ENCODE measurements at places on chromosomes 6 and 20.
A peak's percentile ranks its signal among the peaks of the same experiment; 100 is the strongest.

- no peak for DNase-seq
Observed at GRCh38 chr20:24799971-24800580, 149.0 kb upstream of the CST7 start.

DNA sequence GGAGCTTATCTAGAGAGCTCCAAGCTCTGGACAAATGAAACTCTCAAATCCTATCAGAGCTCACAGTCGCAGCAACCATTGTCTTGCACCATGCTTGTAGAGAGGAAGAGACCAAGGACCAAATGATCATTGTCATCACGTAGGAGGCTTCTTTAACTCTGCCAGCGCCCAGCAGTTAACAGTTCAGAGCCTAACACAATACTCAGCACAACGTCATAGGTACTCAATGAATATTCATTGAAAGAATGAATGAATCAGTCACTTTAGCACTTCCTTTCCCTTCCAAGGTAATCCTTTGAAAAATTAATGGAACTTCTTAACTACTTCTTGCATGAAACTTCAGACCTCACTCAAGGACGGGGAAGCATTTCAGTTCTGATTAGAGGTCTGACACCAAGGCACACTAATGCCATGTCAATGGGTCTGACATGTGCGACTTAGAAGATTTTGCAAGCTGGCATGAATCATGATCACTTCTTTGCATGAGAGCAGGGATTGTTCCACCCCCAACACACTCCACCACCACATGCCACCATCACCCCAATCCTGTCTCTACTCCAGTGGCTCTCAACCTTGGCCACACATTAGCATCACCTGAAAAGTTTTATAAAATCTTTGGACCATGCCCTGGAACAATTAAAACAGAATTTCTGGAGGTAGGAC, 45.1 kb downstream of the KHDC1L start:
- DNase-seq, result no peak

- DNase-seq, result no peak
Observed at GRCh38 chr20:41392871-41393704, 26.5 kb upstream of the EMILIN3 start.

DNA sequence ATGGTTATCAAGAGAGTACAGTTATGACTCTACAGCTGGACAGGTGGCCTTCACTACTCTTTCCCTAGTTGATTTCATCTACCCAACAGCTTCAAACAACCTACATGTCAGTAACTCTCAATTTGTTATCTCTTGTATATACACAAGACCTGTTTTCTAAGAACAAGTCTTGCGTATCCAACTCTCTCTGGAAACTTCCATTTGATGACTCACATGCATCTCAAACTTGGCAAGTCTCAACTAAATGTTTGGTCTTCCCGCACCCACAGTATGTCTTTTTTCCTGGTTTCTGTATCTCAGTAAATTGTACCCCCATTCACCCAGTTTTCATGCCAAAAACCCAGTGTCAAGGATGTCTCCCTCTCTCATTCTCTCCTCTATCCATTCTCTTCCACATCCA, 97.7 kb downstream of the BTBD9 start:
- no peak for DNase-seq

GRCh38 chr6:22152841-22153240, 144.0 kb downstream of the PRL start:
- DNase-seq, result no peak

- DNase-seq, result no peak
Observed at GRCh38 chr20:4087923-4088322, 72.6 kb upstream of the RNF24 start.

GRCh38 chr20:25592135-25592852, 7.0 kb upstream of the NINL start:
- DNase-seq, result no peak

DNA sequence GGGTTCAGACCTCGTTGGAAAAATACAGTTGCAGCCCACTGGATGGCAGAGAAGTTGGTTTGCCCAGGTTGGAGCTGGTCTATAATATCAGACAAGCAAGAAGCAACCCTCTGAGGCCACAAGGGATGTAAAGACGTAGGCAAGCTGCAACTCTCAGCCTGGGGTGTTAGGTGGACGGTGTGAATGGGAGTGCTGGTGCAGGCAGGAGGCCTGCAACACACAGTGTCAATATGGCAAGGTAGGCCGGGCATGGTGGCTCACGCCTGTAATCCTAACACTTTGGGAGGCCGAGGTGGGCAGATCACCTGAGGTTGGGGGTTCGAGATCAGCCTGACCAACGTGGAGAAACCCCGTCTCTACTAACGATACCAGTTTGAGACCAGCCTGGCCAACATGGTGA, 10.5 kb downstream of the VPS16 start:
- no peak for DNase-seq

DNA sequence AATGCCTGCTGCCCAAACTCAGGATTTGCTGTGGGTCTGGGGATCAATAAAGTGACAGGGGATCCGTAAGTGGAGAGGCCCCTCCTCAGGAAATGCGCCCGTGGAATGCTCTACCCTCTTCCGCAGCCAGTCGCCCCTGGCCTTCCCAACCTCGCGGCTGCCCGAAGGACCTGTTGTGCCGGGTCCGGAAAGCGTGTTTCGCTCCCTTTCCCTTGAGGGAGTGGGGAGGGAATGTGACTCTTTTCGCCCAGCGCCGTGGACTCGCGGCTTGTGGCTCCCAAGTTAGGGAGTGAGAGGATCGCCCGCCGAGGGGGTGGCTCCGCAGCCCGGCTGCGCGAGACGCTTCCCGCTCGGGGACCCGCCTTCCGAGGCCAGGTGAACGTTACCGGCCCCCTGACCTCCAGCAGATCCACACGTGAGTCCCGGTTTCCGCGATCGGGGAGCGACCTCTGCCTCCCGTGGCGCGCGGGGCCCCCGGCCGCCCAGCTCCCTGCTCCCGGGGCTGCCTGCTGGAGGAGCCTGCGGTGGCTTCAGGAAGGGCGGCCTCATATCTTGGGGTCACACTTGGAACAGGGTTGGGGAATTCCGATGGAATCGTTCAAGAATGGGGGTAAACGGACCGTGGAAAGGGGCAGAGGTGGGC, 666 bp downstream of the TPD52L1 start:
- no peak for DNase-seq

DNA sequence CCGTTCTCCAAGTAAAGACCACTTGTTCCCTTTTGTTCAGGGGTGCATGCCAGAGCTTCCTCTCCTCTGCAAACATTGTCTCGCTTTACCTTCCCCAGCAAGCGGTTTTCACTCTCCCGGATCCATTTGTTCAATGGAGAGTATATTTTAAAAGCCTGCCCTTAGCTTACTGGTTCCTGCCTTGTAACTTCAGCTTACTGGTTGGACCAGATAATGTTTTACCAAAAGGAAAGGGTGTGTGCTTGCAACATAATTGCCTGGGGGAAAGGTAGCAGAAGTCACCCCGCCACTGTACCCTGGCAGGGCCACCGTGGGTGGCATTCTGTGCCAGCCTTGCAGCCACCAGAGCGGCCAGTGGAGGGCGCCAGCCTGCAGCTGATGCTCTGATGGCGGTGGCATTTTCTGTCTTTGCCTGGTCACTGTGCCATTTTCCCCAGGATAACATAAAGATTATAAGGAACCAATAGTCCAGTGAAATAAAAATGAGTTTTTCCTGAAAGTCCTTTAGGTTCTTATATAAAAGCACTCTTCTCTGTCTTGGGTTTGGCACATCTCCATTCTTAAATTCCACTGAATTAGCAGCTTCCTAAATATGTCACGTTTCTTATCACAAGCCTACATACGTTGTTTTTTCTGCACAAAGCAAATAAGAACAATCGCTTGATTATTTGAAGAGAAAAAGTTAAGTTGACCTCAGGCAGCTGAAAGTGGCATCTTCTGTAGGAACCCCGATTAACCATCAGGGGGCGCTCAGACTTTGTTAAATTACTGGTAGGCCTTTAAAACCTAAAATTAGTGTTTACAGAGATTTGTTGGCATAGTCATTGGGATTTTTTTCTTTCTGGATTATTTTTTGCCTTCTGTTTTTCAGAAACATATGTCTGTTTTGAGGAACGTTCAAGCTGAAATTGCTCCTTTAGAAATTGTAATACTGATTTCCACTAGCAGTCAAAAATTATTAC, 67.4 kb upstream of the XRN2 start:
- peak; percentile 47 for DNase-seq

DNA sequence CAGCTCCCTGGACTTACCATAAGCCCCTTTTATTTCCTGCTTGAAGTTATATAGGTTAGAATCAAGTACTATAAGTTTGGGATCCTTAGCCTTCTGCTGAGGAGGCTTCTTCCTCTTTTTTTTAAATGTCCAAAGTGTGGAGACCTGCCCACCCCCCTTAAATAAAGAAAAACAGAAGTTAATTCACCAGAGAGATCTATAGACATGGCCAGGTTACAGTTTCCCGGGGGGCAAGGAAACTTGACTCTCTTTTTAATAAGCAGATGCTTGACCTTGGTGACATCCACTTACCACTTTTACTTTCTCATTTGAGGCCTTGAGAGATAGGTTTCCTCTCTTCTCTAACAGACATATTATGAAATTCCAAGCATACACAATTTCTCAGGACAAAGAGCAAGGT, 88.3 kb downstream of the BMP2 start:
- DNase-seq, result no peak

- DNase-seq, result no peak
Observed at GRCh38 chr6:6148192-6148815, 141.6 kb upstream of the NRN1 start.

DNA sequence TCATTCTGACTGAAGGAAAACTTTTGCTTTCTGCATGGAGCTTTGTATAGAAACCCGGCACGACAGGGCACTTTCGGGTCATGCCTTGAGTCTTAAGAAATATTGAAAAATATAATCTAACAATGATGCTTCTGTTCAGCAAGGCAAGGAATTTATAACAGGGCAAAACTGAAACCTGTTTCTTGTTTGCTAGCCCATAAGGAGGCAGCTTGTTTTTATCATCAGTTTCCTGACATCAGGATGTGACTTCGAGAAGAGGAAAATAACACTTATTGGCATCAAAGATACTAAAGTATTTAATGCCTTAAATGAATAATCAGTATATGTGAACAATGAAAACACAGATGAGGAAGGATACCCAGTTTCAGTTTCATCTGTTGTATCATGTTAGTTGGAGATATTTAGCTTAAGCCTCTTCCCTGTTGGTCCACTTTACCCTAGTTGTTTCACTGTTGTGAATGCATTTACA, 146.5 kb downstream of the CDKAL1 start:
- DNase-seq, result no peak

DNA sequence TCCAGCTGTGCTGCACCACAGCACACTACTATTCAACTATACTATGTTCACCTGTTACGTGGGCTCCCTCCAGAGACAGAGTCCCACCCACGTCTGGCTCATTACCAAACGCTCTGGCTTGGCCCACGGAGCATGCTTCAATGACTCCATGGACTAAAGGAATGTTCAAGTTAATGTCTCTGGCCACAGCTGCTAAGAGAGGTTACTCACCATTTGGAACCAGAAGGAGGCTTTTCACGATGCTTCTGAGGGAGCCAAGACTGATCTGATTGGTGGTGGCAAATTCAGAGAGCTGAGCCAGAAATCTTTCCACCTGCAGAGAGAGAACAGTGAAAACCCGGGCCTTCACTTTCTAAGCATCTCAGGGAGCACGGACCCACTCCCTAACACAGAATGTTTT, 15.6 kb downstream of the COMMD7 start:
- DNase-seq, result no peak

GRCh38 chr6:11700118-11700718, 78.4 kb downstream of the ADTRP start:
- DNase-seq, result no peak

DNA sequence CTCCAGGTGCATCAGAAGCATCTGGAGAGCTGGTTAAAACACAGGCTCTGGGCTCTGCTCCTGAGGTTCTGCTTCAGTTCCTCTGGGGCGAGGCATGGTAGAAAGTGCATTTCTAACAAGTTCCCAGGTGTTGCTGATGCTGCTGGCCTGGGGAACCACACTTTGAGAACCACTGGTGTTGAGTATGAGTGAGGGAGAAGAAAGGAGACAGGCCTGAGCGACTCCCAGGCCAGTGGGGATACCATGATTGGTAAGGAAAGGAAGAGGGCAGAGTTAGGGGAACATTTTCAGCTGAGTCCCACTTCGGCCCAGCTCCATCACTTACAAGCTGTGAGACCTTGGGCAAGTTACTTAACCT, 36.8 kb downstream of the KIAA1755 start:
- no peak for DNase-seq

- DNase-seq, result no peak
Observed at GRCh38 chr6:11656491-11656890, 118.9 kb downstream of the TMEM170B start.

GRCh38 chr6:150876598-150876997, 11.1 kb downstream of the MTHFD1L start:
- DNase-seq, result no peak
